ENCODE measurements at places on chromosomes 2 and 18.

GRCh38 chr2:33051586-33052360, 105.0 kb downstream of the LTBP1 start:
- peak; percentile 1 for DNase-seq

- no peak for DNase-seq
Measured at GRCh38 chr2:192887337-192887736, 692.6 kb upstream of the TMEFF2 start.

GRCh38 chr2:239461291-239462190, 60.7 kb upstream of the HDAC4 start:
- no peak for DNase-seq

- no peak for DNase-seq
Measured at GRCh38 chr2:166202778-166203177, 75.0 kb upstream of the SCN1A start.

- peak; percentile 97 for DNase-seq
Measured at GRCh38 chr2:43634604-43635306, 2.3 kb upstream of the PLEKHH2 start.

GRCh38 chr2:231708773-231709635, 679 bp downstream of the PTMA start:
- peak; percentile 71 for DNase-seq

GRCh38 chr18:69491576-69491975, 90.9 kb downstream of the DOK6 start:
- DNase-seq: no peak

GRCh38 chr2:118845005-118845521, 2.4 kb downstream of the EN1 start:
- DNase-seq: no peak

DNA sequence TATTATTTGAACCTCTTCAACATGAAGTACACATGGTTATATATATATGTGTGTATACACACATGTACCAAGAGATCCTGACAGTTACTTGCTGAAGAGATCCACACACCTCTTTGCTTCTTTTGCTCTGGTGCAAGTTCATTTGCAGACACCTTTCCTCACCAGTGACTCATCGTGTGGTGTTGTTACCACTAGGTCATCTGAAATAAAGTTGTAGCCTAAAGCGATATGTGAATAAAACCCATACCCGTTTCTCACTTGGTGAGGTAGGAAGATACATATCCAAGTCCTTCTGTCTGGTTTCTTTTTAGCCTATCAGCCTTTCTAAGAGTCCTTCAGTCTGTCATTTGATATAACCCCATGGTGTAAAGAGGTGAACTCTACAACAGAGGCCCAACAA, 379.4 kb upstream of the RAB12 start:
- no peak for DNase-seq

DNA sequence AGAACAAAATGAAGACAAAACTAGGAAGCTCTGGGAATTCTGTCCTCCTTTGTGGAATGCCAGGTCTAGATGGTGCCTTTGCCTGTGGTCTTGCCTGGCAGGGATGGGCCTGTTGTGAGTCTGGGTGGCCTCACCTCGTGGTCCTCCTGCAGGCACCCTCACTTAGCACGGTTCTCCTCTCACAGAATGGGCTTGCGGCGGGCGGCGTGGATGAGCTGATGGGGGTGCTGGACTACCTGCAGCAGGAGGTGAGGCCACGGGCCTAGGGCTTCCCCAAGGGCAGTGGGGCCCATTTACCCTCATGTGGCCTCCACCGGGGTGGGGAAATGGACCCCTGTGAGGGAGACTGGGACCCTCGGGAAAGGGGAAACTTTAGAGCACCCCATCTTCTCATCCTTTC, 42.3 kb downstream of the PLB1 start:
- DNase-seq: no peak

GRCh38 chr18:56929886-56930285, 217.0 kb upstream of the BOD1L2 start:
- no peak for DNase-seq

DNA sequence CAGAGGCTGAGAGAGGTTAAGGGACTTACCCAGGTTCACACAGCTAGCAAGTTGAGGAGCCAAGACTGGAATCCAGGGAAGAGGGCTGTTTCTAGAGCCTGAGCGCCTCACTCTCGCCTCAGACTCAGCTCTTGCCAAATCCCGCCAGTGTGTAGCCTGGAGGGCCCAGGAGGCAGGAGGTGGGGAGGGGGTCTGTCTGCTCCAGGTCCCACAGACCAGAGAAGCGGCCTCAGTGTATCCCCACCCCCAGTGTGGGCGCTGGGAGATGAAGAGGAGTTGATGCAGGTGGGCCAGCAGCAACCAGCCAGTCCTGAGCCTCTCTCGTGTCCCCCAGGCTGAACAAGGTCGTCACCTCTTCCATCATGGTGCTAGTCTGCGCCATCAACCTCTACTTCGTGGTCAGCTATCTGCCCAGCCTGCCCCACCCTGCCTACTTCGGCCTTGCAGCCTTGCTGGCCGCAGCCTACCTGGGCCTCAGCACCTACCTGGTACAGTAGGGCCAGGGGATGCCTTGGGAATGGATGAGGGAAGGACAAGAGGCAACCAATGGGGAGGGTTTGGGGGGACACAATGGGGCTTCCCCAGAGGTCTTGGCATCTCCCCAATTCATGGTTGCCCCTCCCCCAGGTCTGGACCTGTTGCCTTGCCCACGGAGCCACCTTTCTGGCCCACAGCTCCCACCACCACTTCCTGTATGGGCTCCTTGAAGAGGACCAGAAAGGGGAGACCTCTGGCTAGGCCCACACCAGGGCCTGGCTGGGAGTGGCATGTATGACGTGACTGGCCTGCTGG, 5.2 kb upstream of the CTDSP1 start:
- DNase-seq: no peak

GRCh38 chr2:206727287-206727686, 9.1 kb upstream of the DYTN start:
- DNase-seq: no peak

- peak; percentile 27 for DNase-seq
Measured at GRCh38 chr2:148674063-148675020, 29.8 kb downstream of the EPC2 start.

GRCh38 chr2:27653397-27653796, 10.0 kb downstream of the SUPT7L start:
- no peak for DNase-seq

DNA sequence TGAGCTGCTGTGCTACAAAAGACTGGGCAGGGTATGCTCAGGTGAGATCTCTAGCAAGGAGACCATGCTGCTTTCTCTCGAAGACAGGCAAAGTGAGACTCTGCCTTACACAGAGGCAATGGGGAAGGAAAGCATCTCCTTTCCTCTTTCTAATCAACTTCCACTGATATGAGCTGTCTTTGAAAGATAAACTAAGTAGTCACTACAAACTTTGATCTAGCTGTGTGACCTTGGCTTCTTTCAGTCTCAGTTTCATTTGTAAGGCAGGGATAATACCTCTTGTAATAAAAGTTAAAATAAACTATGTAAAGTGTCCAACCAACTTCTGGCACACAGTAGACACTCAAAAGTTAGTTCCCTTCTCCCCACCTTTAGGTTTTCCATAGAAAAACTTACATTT, 7.5 kb downstream of the CCDC93 start:
- no peak for DNase-seq

DNA sequence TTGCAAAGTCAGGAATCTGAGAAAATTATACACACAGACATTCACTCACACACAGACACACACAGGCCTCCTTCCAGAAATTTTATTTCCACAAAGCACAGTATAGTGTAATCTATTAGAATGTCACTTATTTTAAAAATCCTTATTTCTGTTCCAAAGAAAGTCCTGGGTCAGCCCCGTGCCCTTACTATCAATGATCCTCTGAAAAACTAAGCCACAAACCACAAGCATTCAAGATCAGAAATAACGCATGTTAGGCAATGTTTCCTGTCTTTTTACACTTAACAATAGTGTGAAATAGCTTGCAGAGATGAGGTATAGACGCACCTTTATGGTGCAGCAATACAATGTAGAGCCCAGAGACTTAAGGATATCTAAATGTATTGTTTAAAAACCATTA, 25.8 kb downstream of the TBC1D8 start:
- DNase-seq: no peak

DNA sequence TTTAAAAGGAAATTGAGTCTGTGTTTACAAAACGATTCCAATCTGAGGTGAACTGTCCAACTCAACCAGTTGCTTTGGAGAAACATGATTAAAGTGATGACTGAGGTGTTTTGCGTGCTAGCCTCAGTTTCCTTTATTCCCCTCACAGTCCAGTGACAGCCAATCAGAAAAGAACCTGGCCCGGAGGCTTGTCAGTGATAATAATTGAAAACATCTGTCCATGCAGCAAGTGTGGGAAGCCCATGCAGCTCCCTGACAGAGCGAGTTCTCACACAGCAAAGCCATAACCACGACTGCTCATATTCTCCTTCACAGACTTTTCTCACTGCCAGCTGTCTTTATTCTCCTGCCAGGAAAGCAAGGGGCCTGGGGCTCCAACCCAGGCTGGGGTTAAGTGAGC, 613.4 kb downstream of the ARHGAP15 start:
- no peak for DNase-seq

DNA sequence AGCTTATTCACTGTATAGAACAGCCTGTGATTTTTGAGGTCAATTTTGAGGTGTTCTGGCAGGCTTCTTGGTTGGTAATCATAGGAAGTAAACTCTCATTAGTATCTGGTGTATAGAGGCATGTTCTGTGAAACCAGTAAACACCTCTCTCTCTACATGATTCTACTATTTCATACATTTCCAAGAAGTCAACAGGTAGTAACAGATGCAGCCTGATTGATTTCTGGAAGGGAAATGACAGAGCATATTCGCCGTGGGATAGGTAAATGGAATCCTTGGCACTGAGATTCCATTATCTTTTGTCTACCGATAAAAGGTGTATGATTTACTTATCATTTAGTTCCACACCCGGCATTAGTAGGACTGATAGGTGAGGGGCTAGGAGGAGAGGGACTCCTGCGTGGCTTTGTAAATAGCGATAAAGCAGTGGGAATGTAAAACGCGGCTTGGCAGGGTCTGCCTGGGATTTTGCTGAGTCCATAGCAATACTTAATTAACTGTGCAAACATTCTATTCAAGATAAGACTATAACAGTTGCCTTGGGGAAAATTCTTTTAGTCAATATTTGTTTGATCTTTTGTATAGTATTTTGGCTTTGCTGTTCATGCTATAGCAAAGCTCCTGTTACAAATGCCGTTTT, 32.3 kb downstream of the LYPD6B start:
- DNase-seq: no peak

- DNase-seq: no peak
Measured at GRCh38 chr2:18721038-18721922, 131.9 kb upstream of the NT5C1B start.

- no peak for DNase-seq
Measured at GRCh38 chr18:80115035-80115434, 6.0 kb downstream of the ADNP2 start.

- no peak for DNase-seq
Measured at GRCh38 chr2:172065111-172065510, 20.2 kb upstream of the DLX1 start.

DNA sequence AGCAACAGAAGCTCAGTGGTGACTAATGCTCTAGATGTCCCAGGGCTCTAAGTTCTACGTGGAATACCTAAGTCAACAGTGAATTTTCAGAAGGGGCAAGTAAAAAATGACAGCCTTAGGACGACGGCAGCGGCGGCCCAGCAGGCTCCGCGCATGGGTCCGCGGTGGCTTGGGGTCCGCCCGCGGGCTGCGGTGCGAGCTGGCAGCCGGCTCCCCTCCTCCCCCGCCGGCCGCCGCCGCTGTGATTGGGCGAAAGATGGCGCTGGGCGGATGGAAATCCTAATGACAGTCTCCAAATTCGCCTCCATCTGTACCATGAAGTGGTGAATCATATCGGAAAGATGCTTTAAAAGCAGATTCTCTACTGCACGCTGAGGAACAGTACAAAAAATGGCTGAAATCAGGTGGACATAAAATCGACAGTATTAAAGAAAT, 74.7 kb downstream of the HNRNPLL start:
- peak; percentile 60 for DNase-seq

DNA sequence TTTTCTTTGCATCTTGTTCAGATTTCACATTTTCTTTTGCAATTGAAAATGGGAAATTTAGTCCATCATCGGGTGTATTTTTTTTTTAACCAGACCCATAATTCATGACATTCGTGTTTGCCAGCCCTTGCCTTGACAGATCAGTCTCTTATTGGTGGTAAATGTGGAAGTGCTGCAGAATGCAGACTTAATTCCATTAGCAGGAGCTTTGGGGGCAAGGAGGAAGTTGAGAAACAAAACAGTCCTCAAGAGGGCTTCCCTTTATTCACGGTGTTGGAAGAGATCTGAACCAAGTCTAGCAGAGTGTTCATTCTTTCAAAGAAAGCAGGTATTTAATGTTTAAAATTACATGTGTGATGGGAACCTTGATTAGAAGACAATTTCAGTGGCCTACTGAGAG, 16.6 kb upstream of the RPE start:
- DNase-seq: no peak

- DNase-seq: no peak
Measured at GRCh38 chr2:74025971-74026612, 41.4 kb downstream of the TET3 start.

- DNase-seq: no peak
Measured at GRCh38 chr2:200652158-200652557, 66.3 kb downstream of the AOX1 start.

GRCh38 chr2:144071461-144071860, 448.5 kb downstream of the ZEB2 start:
- DNase-seq: no peak

GRCh38 chr2:195575879-195576401, 81.1 kb upstream of the SLC39A10 start:
- peak; percentile 47 for DNase-seq

DNA sequence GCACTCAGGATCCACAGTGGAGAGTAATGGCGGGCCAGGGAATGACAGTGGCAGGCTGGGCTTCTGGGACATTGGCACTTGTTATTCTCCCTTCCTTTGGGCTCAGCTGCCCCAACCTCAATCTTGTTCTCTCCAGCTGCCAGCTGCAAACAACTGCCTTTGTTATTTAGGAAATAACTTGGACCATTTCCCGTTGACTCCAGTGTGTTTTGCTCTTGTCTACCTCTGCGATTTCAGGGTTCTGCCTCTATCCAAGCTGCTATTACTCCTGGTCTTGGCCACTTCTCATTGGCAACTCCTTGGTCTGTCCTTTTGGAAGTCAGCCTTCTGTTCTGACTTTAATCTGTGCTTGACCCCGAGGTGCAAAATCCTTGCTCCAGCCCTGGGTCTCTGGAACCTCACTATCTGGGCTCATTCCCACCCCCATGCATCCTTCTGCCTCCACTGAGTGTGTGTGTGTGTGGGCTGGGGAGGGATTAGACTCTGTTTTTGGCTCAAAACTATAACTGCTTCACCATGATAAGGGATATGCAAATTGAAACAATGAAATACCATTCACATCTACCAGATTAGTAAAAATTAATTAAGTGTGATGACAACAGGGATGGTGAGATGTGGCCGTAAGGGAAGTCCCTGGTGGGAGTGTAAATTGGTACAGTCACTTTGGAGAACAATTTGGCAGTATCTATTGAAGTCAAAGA, 134.1 kb upstream of the CXCR4 start:
- DNase-seq: no peak

DNA sequence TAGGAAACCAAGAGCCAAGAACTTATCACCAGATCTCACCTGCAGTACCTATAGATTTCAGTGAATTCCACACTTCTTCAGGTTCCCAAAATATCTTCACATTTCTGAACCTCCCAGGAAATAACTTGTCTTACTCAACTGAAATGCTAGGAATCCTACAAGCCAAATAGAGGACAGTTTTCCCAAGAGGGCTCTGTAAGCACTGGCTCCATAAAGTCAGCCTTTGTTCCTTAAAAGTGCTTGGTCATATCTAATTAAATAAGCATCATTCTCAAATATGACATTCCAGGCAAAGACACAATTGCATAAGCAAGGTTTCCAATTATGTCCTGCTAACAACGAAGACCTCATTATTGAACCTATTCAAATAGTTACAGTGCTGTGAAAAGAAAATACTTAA, 154.6 kb upstream of the MGAT5 start:
- no peak for DNase-seq

Measured in DMS53 (cell line).